T-helper 2 cell (primary cell): ENCODE measurements at places on chromosomes 13 and 19.
A peak's percentile ranks its signal among the peaks of the same experiment; 100 is the strongest.

- no peak for DNase-seq
Observed at GRCh38 chr13:92807353-92807752, 419.3 kb upstream of the GPC6 start.

- peak; percentile 46 for DNase-seq
Observed at GRCh38 chr19:58181902-58182576, 822 bp upstream of the ZNF274 start.

DNA sequence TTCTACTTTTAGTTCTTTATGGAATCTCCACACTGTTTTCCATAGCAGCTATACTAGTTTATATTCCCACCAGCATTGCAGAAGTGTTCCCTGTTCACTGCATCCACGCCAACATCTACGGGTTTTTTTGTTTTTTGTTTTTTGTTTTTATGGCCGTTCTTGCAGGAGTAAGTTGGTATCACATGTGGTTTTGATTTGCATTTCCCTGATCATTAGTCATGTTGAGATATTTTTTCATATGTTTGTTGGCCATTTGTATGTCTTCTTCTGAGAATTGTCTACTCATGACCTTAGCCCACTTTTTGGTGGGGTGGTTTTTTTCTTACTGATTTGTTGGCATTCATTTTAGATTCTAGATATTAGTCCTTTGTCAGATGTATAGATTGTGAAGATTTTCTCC is 89.7 kb downstream of the FRY start:
- no peak for DNase-seq

DNA sequence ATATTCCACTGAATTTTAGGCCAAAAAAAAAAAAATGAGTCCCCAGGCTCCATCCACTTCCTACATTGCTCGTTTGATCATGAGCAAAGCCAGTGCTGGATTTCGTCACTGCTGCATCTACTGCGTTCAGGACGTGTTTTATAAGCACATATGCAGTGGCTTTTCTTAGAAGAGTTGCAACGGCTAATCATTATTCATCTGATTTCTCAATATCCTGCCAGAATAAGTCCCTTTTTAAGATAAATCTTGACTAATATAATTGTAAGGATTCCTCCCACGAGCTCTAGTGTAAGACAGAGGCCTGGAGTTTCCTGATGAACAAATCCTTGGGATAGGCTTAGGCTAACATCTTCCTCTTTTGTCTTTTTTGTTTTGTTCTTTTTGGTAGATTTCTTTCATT is 19.5 kb downstream of the FAM124A start:
- DNase-seq: no peak

- DNase-seq: no peak
Observed at GRCh38 chr13:40115426-40115825, 460.0 kb downstream of the COG6 start.

GRCh38 chr19:41405776-41406175 is 8.2 kb downstream of the BCKDHA start:
- no peak for DNase-seq

- no peak for DNase-seq
Observed at GRCh38 chr13:104483631-104484030, 1417.4 kb upstream of the SLC10A2 start.

DNA sequence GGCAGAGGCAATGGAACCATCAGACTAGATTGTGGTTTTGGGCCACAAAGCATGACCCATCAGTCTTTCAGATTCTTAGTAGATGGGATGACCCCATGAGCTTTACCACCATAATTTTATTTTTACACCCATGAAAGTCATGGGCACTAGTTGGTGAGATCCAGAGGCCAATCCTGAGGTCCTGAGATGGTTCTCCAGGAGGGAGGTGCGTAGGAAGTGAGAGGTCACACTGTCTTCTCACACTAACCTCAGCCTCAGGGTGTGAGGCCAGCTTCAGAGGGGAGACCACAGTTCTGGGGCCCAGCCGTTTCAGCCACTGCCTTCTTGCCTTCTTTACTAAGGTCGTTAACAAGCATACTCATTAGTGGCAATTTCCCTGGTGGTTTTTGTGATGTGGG is 106.4 kb downstream of the AKAP11 start:
- DNase-seq: no peak

GRCh38 chr13:113207890-113208420 is 514 bp downstream of the PCID2 start:
- no peak for DNase-seq

- DNase-seq: peak; percentile 44
Observed at GRCh38 chr19:34712395-34713261, 21.4 kb upstream of the ZNF181 start.

DNA sequence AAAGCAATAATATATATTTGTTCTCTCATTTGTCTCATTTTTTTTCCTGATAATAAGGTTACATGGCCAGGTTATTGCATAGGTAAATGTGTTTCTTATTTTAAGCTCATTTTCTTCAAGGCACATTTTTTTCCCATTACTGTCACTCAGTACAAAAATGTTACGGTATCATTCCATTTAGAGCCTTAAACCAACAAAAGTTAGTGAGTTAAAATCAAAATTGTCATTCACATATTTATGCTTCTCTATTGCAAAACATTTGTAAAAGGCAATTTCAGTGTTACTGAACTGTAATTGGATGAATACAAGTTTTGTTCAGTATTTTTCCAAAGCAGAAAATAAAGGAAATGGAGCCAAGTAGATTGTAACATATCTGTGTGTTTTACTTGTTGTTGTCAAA is 117.6 kb upstream of the MAB21L1 start:
- DNase-seq: no peak

- DNase-seq: no peak
Observed at GRCh38 chr19:867301-867793, 7.9 kb downstream of the CFD start.

DNA sequence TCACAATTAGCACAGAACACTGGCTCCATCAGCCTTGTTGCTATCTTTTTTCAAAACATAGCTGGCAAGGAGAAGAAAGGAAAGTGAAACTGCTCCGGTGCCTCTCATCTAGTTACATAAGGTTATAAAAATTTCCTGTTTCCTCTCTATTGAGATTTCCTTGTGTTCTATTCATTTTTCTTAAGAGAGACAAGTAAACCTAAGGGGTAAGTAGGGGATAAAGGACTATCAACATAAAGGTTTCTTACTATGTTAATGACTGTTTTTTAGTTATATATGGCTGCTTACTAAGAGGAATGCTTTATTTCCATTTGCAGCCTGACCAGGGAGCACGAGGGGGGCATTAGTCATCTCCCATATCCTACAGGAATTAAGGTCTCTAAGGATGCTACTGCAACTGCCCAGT is 73.2 kb upstream of the MLNR start:
- DNase-seq: no peak

DNA sequence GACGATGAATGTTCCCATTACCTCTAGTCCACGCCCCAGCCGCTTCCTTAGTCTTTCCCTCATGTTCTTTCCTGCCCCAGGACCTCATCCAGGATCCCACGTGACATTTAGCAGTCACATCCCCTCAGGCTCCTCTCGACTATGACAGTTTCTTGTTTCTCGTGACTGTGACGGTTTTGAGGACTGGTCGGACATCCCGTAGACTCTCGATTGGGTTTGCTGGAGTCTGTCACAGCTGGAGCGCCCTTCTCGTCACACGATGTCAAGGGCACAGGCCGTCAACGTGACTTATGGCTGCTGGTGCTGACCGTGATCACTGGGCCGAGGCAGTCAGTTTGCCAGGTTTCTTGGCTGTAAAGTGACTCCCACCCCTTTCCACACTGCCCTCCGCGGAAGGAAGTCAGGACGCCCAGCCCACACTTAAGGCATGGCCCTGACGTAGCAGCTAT is 22.8 kb downstream of the ELAVL1 start:
- DNase-seq: no peak

GRCh38 chr19:49427855-49428546 is 2.8 kb downstream of the GFY start:
- no peak for DNase-seq

- DNase-seq: no peak
Observed at GRCh38 chr13:108895220-108895704, 265.9 kb downstream of the MYO16 start.

DNA sequence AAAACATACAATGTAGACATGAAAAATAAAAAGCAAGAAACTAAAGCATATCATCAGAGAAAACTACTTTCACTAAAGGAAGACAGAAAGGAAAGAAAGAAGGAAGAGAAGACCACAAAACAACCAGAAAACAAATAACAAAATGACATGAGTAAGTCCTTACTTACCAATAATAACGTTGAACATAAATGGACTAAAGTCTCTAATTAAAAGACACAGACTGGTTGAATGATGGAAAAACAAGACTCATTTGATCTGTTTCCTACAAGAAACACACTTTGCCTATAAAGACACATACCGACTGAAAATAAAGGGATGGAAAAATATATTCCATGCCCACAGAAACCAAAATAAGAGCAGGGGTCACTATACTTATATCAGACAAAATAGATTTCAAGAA is 46.0 kb downstream of the RB1 start:
- no peak for DNase-seq

- no peak for DNase-seq
Observed at GRCh38 chr13:113840541-113841352, 23.1 kb downstream of the GAS6 start.

DNA sequence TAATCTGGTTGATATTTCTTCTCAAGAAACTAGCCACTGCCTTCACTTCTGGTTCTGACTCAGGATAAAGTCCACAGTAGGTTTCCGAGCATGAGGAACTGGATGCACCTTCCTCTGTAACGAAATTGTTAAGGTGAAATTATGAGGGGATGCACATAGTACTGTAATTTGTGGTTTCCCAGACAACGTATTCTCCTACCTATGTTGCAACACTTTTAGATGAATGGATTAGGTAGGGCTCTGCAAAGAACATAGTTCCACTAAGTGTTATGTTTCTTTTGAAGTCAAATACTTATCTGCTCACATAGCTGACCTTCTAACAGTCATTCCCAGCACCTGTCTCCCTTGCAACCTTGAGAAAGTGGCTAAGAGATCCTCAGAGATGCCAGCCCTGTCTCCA is 5.7 kb upstream of the ZC3H13 start:
- DNase-seq: no peak

- no peak for DNase-seq
Observed at GRCh38 chr13:20525144-20525600, 485 bp downstream of the CRYL1 start.

- no peak for DNase-seq
Observed at GRCh38 chr13:77458736-77459135, 76.8 kb upstream of the SCEL start.

DNA sequence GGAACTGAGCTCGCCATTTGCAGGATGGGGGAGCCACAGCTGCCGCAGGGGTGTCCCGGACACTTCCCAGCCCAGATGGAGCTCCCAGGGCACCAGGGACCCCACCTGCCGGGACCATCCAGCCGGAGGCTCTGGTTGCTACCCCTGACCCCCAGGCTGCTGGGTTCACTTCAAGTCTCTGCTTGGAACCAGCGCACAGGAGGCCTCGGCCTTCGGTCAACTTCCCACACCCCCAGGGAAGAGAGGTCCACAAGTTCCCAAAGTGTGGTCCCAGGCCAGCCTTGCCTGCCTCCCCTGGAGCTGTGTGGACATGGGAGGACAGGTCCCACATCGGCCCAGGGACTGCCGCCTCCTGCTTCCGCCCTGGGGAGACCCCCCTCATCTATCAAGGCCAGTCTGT is 117.0 kb downstream of the TEX29 start:
- DNase-seq: no peak

GRCh38 chr19:29399804-29400203 is 126.0 kb upstream of the VSTM2B start:
- no peak for DNase-seq

- DNase-seq: no peak
Observed at GRCh38 chr19:3646336-3647092, 19.9 kb upstream of the CACTIN start.

- no peak for DNase-seq
Observed at GRCh38 chr13:98111168-98112098, 31.5 kb upstream of the FARP1 start.

GRCh38 chr19:13866463-13867046 is 10.4 kb upstream of the NANOS3 start:
- no peak for DNase-seq

DNA sequence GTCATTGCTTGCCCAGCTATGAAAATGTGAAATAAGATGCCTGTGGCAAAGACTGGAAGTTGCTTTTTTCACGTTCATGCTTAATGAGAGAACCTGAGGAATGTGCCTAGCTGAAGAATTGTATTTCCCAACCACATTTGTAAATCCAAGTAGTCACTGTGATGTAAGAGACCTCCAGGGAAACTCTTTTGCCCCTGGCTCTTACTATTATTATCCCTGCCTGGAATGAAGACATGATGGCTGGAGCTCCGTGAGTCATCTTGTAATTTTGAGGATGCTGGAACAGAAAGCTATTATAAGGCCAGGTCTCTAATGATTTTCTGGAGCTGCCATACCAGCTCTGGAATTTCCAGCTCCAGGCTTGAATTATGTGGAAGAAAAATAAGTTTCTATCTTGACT is 894.3 kb downstream of the DIAPH3 start:
- no peak for DNase-seq

DNA sequence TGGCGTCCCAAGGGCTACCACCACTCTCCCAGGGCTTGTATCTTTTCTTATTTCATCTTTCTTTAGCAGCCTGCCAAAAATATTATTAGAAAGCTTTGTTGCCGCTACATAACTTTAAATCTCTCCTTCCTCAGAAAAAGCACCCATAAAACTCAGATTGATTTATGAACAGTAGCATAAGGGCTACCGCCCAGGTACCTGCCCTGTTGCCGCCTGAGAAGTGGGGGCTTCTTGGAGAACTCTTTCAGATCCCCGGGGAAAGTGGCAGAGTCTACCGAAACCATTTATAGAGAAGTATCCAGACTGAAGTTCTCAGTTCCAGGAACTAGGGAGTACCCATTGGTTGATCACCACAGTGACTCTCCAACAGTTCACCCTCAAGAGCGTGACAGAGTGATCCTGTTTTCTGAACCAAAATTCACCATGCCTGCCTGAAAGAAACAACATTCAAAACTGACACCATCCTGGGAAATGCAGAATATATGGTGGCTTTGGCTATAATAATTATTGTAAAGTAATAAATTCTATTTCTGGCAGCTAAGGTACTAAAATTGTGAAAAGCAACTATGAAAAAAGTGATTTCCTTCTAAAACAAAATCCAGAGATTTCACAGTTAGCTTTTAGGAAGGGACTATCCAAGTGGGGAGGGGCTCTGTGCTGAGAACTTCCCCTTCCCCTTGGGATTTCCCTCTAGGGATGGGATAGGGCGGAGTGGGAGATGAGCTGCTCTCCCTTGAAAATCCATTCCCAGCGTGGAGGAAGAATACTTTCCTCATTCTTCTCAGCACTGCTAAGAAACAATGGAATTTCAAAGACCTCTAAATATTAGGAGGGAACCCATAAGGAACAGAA is 877 bp upstream of the N4BP2L1 start:
- DNase-seq: no peak

DNA sequence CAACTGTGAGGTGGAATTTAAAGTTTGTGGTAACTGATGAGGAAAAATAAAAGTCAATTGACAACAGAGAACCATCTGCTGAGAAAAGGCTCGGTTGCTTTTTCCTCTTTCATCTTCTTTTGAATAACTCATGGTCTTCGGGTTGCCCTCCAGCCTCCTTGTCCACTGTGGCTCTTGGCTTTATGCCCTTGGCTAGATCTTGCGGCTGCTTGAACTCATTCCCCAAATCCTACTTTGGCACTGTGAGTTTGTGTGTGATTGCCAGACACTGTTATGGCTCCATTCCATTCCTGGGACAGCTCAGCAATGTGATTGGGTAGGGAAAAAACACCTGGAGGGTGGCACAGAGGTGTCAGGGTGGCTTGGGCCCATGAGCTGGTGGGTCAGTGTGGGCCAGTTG is 387.4 kb downstream of the DLEU7 start:
- DNase-seq: no peak

- DNase-seq: no peak
Observed at GRCh38 chr13:98746968-98747367, 5.5 kb downstream of the SLC15A1 start.

- DNase-seq: no peak
Observed at GRCh38 chr19:2423915-2424685, 3.3 kb downstream of the TIMM13 start.
